Fibroblast of the aortic adventitia (primary cell): ENCODE measurements at places on chromosomes 13 and 19.

DNA sequence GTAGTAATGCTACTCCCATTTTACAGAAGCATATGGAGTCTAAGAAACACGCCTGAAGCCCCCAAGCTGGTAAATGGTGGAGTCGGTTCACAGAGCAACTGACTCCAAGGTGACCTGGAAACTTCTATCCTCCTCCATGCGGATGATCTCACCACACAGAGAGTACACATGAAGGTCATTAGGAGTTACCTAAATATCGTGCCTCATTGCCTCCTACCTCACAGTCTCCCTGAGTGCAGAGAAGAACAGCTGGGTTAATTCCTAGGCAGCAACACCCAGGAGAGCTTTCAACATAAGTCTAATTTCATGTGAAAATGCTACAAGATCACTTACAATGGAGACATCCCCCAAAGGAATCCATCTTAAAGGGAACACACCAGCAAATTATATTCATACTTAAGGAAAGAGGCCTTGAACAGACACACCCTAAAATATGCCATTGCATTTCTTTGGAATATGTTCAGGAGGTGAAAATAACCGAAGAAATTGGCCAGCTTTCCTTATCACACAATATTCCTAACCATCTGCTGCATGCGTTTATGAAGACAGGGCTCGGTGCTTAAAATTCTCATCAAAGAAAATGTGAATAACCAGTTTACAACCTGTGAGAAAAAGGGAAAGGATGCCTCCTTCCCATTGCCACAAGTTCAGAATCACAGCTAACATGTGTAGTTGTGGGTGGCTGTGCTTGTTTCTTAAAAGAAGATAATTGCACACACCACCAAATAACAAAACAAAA lies 203.6 kb upstream of the NBEA start:
- no peak for DNase-seq

DNA sequence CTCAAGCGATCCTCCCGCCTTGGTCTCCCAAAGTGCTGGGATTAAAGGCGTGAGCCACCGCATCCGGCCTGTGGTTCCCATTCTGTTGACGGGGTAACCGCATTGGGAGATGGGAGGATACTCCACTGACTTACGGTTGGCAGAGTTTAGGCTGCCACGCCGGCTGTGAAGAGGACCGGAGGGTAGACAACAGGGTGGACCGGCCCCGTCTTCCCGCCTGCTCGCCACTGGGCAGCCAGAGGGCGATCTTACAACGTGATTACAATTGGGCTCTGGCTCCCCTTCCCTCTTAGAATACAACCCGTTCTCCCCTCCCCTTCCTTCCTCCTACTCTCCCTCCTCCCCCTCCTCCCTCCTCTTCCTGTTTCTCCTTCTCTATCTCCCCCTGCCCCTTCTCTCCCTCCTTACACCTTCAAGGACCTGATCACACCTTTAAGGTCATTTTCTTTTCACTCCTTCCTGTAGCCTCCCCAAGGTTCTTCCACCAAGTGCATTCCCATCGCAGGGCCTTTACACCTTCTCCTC lies 957 bp upstream of the CCDC194 start:
- DNase-seq: no peak

DNA sequence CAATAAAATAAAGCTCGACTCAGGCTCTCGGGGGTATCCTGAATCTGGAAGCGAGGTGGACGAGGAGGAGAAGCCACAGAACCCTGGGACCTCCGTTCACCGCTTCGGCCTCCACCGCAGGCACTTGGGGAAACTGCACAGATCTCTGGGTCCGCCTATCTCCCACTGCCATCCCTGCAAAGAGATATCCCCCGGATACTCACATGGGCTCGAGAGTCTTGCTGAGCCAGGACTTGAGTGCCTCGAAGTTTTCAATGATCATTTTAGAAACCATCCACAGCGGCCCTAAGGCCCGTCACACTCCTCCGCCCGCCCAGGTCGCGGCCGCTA lies 589 bp downstream of the RBM26 start:
- no peak for DNase-seq

GRCh38 chr13:30696278-30697176 lies 38.8 kb upstream of the ALOX5AP start:
- no peak for DNase-seq
